ENCODE measurements at places on chromosomes 1 and 21.

- no peak for DNase-seq
These were observed 517.5 kb downstream of the ADGRL2 start for GRCh38 chr1:82318265-82318664.

DNA sequence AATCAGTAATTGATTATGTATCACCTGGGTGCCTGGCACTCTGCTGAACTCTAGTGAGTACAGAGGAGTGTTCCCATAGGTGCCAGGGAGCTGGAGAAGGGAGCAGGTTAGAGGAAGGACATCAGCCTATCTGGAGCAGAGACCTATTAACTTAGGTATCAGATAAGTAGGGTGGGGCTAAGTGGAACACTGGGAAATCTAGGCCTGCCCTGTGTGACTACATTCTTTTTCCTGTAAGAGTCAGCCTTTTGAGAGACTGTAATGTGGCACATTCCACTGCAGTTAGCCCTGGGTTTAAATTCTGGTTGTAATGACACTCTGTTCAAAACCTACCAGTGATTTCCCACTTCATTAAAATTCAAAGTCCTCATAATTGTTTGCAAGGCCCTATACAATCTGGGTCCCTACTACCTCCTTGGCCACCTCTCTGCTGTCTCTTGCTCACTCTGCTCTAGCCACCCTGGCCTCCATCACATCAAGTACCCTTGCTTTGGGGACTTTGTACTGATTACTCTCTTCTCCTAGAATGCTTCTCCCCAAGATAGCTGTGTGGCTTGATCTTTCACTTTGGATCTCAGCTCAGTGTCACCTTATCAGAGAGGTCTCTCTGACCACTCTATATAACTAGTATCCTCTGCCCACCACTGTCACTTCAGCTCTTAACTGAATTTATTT is 12.9 kb downstream of the STX12 start:
- no peak for DNase-seq

- no peak for DNase-seq
These were observed 225.3 kb downstream of the RGS7 start for GRCh38 chr1:241131636-241132194.

GRCh38 chr21:34205811-34206571 is 132.6 kb downstream of the MRPS6 start:
- no peak for DNase-seq

DNA sequence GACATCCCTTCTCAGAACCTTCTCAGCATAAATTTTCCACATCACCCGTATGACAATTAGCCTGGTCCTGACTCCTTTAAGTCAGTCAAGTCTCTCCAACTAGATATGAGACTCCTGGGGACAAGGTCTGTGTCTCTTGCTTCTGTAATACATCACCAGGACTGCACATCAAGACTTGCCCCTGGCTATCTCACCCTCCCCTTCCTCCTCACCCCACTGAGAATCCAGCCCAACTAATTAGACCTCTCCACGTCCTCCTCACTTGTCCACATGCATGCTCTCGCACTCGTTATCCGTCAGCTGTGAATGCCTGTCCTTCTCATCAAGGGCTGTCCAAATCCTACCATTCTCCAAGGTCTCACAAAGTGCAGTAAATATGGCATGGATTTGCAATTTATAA is 542.8 kb downstream of the PTPRU start:
- DNase-seq, result no peak

Measured in anterior cingulate cortex (tissue), 58 donors.